Stimulated activated CD4-positive, alpha-beta T cell treated with anti-CD3 and anti-CD28 coated beads, Interleukin-4, amount 100 ng/mL, for 4 hours (primary cell): ENCODE measurements at places on chromosomes 7 and 10.
A peak's percentile ranks its signal among the peaks of the same experiment; 100 is the strongest.

GRCh38 chr7:2109936-2110609, 122.7 kb downstream of the MAD1L1 start:
- peak; percentile 54 for DNase-seq

DNA sequence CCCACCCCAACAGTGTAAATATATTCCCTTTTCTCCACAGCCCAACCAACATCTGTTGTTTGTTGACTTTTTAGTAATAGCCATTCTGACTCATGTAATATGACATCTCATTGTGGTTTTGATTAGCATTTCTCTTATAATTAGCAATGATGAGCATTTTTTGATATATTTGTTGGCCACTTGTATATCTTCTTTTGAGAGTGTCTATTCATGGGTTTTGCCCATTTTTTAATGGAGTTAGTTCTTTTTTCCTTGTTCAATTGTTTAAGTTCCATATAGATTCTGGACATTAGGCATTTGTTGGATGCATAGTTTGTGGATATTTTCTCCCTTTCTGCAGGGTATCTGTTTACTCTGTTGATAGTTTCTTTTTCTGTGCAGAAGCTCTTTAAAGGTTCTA, 340.1 kb downstream of the NXPH1 start:
- no peak for DNase-seq

- no peak for DNase-seq
These were observed 144.6 kb upstream of the AOAH start for GRCh38 chr7:36868727-36869411.

DNA sequence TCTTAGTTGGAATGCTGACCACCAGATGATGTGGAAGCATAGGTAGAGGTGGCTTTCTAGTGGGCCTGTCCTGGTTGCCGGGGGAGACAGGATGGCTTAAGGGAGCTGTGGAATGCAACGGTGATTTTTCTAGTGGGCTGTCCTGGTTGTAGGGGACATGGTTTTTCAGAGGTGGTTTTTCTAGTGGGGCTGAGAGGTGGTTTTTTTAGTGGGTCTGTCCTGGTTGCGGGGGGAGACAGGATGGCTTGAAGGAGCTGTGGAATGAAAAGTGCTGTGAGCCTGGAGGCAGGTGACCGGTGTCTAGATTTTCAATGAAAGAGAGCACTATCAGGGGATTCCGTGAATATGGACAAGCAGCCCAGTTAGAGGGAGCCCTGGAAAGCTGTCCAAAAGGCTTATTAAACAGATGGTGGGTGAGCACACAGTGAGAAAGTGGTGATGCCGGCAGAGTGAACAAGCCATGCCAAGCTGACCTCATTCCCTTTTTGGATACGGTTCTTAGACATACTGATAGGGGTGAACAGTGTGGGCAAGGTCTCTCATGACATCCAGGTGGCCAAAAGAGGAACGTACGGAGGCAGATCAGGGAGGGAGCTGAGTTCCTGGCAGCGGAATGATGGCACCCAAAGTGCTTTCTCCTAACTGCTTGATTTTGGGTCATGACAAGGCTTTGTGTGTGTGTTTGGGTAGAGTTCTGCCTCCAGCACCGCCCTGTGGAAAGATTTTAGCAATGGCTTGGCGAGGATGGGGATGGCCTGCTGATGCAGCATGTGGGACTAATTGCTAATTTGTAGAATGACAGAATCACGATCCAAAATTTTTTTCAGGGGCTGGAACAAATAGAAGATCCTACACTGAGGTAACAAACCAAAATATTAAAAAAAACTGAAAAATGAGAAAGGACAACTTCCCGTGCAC, 126.6 kb downstream of the TMEM178B start:
- DNase-seq, result no peak

DNA sequence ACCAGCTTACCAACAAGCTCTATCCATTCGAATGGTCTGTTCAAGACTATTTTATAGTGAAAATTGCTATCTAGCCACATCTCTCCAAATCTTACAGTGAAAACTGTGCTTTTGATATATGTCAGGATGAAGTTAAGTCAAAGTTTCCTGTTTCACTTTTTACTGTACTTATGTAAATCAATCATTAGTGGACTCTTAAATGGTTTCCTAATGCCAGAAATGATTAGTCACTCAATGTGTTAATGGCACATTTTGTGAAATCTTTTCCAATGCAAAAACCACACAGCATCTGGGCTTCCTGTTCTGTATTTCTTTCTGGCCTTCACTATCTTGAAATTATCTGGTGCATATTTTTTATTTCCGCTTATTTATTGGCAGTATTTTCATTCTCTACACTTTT, 87.3 kb upstream of the STEAP1B start:
- no peak for DNase-seq

- peak; percentile 36 for DNase-seq
These were observed 11.2 kb upstream of the SLC35B4 start for GRCh38 chr7:134327896-134328295.

DNA sequence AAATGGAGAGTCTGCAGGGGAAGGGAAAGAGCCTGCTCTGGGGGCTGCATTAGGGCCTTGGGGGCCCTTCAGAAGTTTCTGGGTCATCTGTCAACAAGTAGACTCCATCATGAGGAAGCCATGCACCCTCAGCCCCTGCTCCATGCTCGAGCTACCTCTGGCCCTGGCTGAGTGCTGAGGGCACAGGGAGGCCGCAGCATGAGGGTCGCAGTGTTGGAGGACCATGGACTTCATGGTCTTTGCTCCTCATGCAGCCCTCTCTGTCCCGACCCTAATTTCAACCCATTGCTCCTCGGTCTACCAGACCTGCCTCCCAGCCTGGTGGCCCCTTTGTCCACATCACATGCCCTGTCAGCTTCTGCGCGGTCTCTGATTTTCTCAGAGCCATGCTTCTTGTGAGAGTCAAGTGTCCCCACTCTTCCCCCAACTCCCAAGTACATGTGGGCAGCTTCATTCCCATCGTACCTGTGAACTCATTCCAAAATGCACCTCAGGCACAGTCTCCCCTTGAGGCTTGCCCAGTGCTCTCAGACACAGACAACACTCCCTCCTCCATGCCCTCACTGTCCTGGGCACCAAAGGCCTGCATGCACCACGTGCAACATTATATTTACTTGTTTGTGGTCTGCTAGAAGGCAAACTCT, 14.7 kb downstream of the ZNF488 start:
- DNase-seq, result no peak

GRCh38 chr10:106957823-106958588, 206.5 kb downstream of the SORCS1 start:
- DNase-seq, result no peak

DNA sequence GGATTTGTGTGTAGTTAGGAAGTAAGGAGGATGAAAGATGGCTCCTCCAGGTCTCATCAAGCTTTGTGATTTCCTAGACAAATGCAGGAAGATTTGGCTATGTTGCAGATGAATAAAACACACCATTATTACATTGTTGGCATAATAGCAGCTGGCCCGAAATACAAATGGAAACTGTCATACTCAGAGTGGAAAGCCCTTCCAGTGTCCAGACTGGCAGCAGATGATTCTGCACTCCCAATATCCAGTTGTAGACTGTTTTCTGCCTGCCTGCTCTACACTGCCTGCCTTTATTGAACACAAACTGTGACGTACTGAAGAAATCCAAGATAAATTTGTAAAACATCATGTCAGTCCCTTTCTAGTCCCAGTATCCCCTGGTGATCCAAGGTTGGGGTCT, 99.7 kb upstream of the FZD1 start:
- DNase-seq, result no peak

GRCh38 chr10:43044448-43044921, 32.4 kb upstream of the RET start:
- DNase-seq, result no peak

GRCh38 chr10:82251222-82251906, 376.4 kb downstream of the NRG3 start:
- no peak for DNase-seq

DNA sequence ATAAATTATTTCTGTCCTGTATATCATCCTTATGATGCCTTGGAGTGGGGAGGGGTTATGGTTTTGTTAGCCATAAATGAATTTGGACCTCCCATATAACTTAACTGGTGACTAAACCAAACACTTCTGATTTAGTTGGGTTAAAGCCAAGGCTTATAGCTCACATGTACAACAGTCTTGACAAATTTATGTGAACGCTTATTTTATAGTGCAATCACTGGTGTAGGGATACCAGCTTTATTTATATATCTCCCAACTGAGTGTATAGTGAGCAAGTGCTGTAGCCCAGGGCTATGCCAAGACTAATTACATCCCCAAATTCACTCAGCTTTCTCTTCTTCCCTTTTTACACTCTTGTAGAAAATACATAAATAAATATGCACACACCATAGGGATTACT, 956.2 kb downstream of the SORCS3 start:
- no peak for DNase-seq

GRCh38 chr7:98869027-98869596, 702 bp downstream of the TMEM130 start:
- DNase-seq, result no peak

DNA sequence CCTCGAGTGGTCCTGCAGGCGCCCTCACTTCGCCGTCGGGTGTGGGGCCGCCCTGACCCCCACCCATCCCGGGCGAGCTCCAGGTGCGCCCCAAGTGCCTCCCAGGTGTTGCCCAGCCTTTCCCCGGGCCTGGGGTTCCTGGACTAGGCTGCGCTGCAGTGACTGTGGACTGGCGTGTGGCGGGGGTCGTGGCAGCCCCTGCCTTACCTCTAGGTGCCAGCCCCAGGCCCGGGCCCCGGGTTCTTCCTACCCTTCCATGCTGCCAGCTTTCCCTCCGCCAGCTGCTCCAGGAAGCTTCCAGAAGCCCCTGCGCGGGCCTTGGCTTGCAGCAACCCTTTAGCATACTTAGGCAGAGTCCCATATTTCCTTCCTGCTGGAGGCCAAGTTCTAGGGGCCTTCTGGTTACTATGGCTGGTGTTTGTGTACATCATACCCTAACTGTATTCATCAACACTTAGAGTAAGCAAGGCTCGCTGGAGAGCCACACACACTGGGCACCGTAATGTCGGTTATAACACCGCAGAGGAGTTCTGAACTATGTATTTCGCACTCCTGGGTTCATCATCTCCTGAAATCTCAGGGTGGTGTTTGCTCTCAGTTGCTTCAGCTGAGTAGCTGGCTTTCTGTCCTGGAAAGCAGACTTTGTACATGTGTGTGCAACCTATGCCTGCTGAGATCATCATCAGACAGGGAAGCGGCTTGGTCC, 471 bp downstream of the MGMT start:
- DNase-seq, result no peak

DNA sequence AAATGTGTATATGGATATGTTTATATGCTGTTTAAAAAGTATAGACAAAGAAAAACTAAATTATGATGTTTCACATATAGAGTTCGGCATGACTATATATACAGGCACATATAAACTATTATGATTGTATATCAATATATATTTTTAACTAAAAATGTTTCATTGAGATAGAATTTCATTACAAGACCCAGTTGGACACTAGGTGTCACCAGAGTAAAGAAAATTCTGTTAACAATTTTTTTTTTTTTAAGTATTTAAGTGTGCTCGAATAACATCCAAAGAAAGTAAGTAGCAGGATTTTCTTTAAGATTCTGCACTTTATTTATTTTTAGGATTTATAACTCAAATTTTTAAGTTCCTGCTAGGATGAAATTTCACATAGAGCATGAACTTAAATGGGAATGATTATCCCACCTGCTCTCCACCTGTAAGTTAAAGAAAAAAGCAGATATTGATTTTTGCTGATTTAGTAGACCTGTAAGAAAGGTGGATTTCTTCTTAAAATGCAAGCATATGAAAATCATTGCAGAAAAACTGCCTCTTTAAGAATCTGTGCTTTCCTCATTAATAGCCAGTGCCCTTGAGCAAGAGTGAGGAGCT, 961.5 kb downstream of the PCDH15 start:
- no peak for DNase-seq

- no peak for DNase-seq
These were observed 143.2 kb downstream of the MAPK8 start for GRCh38 chr10:48449501-48450232.

GRCh38 chr10:117663750-117664149, 121.2 kb downstream of the EMX2 start:
- no peak for DNase-seq

GRCh38 chr7:122006687-122007086, 133.7 kb downstream of the PTPRZ1 start:
- DNase-seq, result no peak

DNA sequence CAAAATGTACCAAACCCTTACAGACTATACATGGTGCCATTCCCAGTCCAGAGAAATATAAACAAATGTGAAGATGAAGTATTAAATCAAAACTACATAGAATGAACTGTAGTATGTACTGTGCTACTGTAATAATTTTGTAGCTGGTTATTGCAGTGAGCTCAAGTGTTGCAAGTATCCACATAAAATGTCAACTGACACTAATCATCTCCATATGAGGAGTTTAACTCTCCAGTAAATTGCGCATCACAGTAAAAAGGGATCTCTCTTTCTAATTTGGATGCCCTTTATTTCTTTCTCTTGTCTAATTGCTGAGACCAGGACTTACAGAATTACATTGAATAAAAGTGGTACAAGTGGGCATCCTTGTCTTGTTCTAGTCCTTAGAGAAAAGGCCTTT, 165.5 kb downstream of the CPED1 start:
- DNase-seq, result no peak

DNA sequence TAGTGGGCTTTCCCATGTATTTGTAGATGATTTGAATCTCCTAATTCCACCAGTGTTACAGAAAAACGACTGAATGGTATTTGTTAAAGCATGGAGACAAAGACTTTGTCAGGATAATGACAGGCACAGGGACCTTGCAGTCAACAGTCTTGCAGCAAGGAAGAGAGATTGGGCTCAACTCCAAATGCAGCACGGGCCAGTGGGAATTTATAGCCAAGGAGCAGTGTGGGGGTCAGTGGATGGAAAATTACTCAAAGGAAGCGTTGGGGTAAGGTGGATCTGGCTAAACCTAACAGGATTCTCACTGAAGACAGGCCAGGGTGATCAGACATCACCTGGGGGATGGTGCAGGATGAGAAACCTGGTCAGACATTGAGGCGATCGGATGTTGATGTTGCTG, 24.3 kb downstream of the CPVL start:
- DNase-seq, result no peak

- DNase-seq, result no peak
These were observed 51.5 kb downstream of the MAD1L1 start for GRCh38 chr7:2181077-2181854.

- DNase-seq, result no peak
These were observed 2.5 kb upstream of the CLDN4 start for GRCh38 chr7:73828107-73828803.

GRCh38 chr7:75038508-75038907, 35.1 kb downstream of the RCC1L start:
- no peak for DNase-seq
